ENCODE measurements at places on chromosomes 16 and 17.

DNA sequence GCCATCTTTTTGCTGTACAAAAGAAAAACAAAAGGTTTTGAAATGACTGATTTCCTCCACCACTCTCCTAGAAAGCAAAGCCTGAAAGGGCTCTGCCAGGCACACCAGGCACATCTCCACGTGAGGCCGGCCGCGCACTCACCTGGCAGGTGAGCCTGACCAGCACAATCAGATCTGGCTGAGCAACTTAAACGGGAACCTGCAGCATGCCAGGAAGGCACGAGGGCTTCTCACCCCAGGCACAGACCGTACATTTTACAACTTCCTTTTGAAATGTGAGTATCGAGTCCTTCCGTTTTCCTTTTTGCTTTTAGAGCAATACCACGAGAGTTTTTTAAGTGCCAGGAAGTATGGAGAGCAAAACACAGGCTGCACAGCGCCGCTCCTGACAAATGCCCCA is 22.5 kb downstream of the SLC38A10 start:
- no peak for DNase-seq

DNA sequence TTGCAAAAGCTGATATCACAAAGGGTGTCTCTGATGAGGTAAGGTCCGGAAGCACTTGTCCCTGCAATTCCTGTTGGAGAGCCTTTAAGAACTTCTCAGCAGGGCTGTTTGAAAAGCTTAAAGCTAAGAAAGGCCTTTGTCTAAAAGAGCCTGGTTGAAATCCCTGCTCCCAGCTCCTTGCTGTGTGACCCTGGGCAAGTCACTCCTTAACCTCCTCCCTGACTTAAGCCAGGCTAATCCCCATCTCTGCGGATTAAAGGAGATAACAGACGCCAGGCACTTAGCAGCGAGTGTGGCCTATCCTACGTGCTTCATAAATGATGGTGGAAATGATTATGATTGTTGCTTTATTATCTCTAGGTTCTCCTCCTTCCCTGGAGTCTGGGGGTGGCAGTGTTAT is 368.0 kb upstream of the RBFOX1 start:
- no peak for DNase-seq

DNA sequence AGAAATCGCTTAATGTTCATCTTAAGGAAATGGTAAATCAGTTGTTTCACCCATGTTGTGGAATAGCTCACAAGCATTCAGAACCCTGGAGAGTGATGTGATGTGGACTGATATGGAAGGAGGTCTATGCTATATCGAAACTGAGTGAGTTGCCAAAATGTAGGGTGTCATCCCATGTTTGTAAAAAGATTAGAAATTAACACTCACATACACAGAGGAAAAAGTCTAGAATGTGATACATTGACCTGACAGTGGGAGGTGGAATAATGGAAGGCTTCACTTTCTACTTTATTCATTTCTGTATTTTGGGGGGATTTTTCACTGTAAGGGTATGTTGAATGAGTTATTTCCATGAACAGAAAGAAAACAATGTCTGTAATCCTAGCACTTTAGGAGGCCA is 4.7 kb upstream of the PRM1 start:
- DNase-seq, result no peak

DNA sequence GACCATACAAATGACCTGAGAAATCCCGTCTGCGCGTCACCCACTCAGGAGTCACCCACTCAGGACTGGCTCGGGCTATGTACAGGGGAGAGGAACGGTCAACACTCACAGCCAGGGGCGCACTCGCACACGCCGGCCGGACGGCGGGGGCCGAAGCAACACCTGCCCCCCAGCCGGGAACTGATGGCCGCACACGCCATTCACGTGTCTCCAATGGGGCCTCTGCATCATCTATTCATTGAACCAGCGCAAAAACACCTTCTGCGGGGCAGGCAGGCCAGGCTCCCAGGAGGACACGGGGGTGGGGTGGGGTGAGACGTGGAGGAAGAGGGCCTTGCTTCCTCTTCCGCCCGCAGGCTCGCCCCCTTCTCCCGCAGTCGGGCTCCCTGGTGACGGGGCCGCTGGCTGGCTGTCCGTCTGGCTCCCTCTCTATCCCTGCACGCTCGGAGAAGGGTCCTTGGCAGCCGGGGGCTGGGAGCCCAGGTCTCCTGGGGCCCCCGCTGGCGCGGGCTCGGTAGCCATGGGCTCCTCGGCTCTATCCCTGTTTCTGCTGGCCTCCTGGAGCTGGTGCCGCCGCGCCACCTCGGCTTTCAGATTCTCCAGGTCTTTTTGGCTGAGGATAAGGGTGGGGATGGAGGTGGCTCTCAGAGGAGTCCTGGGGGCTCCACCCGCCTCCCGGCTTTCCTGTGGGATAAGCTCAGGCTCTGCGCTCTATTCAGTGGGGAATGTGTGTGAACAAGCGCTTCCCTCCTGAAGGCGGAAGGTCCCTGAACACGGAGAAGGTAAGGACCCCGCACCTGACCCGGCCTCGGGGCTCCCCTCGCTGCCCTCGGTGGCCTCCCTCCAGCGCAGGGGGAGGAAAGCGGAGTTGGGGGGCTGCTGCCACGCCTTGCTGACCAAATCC is 21.1 kb downstream of the CLUH start:
- no peak for DNase-seq

DNA sequence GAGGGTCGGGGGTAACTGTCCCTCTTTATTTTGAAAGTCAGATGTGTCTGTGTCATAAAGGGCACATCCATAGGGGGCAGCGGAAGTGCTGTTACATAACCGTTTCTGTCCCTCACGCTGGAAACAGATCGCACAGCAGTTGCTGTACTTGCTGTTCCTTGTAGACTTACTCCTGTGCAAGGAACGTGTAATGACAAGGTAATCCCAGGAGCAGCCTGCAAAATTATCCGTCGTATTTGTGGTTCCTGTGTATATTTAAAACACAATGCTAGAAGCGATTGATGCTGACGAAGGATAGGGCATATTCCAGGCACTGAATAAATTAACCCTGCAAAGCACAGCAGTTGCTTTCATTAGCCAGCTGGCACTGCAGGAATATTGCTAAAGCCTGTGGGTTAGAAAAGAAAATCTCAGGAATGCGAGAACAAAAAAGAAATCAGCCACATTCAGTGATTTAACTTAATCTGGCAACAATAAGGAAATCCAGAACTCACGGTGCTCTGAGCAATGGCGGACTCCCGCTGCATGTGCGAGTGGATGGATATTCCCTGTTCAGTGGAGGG is 76.2 kb downstream of the SPECC1 start:
- no peak for DNase-seq

- peak; percentile 99 for DNase-seq
These were observed 65.7 kb downstream of the MARF1 start for GRCh38 chr16:15576960-15577958.

DNA sequence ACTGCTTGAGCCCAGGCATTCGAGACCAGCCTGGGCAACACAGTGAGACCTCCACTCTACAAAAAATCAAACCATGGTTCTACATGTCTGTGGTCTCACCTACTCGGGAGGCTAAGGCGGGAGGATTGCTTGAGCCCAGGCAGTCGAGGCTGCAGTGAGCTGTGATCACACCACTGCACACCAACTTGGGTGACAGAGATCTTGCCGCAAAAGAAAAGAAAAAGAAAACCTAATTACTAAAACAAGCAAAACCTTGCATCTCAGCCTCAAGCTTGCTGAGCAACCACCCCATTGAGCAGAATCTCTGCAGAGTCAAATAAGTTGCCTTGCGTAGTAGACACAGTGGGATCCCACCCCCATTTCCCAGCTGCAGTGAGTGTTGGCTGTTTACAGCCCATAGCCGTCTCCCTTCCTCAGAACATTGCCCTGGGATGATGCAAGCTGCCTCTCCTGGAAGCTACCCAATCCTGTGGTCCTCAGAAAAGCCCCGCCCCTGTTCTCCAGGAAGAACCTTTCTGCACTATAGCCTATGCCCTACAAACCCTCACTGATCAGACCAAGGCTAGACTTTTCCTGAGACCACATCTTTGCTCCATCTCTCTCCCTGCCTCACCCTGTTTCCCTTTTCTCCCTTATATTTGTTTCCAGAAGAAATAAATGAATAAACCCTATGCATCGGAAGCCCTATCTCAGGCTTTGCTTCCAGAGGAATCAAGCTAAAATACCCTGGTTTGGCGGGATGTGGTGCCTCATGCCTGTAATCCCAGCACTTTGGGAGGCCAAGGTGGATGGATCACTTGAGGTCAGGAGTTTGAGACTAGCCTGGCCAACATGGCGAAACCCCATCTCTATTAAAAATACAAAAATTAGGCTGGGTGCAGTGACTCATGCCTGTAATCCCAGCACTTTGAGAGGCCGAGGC is 16.7 kb upstream of the ERN2 start:
- peak; percentile 36 for DNase-seq

GRCh38 chr17:49110509-49110908 is 22.1 kb upstream of the B4GALNT2 start:
- no peak for DNase-seq

- no peak for DNase-seq
These were observed 14.2 kb downstream of the SPHK1 start for GRCh38 chr17:76398523-76399174.

DNA sequence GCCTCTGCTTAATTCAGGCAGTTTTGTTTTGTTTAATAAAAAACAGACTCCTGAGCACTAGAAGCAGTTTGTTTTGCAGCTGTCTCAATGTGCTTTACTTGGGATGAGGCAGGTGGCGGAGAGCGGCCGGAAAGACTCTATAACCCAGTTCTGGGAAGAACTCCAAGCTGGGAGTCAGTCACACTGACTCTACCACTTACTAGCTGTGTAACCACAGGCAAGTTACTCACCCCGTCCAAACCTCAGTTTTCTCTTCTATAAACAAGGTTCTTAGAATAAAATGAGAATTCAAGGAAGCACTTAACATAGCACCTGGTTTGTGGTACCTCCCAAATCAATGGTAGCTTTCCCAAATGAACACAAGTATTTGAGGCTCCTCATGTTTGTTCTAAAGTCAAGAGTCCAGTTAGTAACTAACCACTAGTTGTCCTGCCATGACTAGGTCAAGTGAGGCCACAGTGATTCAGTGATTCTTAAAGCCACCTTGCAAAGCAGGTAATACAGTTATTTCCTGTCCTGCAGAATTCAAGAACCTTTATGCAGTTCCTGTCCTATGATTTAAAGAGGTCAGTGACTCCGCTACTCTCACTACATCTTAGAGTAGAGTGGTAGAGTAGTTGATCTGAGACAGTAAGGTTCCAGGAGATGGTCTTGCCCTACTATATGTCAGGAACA is 2.7 kb downstream of the TXNDC17 start:
- no peak for DNase-seq

GRCh38 chr17:15944759-15945526 is at the start of gene ADORA2B:
Gene ADORA2B (plus strand): TSS chr17:15945130. CDS start chr17:15945249, 119 bp downstream.
- peak; percentile 65 for DNase-seq

- peak; percentile 77 for DNase-seq
These were observed 133.1 kb downstream of the ABCA8 start for GRCh38 chr17:68821860-68822696.

DNA sequence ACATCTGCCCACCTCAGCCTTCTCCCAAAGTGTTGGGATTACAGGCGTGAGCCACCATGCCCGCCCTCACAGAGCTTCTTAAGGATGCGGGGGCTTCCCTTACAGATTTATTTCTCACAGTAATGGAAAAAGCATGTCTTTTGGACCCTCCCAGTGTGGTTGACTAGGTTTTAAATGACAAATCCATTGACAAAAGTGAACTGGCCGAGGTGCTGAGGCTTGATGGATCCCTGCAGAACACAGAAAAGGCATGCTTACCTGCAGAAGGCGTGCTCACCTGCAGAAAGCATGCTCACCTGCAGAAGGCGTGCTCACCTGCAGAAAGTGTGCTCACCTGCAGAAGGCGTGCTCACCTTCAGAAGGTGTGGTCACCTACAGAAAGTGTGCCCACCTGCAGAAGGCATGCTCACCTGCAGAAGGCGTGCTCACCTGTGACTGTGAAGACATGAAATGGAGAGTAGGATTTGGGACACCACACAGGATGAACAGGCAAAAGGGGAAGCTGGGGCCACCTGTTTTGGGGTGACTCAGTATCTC is 15.1 kb upstream of the BBS2 start:
- no peak for DNase-seq

GRCh38 chr17:53719229-53719628 is 103.5 kb upstream of the KIF2B start:
- no peak for DNase-seq

DNA sequence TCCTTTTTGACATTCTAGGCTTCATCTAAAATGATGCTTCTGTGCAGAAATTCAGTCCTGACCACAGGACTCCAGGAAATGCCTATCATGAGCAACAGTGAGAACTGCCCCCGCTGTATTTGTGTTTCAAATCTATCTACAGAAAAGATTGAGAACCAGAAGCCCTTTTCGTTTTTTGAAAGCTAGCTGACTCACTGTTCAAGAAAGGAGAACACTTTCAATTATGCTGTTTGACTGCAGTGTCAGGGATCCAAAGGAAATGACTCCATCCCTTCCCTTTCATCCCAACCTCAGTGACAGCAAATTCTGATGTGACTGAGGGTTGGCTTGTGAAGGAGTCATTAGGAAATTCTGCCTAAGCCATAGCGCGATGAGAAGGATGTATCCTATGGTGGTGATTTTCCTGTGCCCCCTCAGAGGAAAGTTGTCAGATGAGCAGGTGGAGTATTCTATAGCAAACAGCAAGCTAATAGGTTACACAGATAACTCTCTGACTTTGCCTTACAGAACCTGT is 622.3 kb downstream of the TMEM114 start:
- DNase-seq, result no peak

DNA sequence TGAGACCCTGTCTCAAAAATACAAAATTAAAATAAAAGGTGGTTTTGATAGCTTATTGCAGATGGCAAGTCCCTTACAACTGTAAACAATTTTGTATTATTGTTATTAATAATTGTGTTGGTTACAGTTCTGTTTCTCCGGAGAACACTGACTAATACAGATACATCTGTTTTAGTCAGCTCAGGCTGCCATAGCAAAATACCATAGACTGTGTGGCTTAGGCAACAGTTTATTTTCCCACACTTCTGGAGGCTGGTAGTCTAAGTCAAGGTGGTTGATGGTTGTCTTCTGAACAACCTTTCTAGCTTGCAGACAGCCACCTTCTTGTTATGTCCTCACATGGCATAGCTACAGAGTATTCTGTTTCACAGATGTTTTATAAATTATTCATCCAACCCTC is 14.2 kb upstream of the IL21R start:
- DNase-seq, result no peak

DNA sequence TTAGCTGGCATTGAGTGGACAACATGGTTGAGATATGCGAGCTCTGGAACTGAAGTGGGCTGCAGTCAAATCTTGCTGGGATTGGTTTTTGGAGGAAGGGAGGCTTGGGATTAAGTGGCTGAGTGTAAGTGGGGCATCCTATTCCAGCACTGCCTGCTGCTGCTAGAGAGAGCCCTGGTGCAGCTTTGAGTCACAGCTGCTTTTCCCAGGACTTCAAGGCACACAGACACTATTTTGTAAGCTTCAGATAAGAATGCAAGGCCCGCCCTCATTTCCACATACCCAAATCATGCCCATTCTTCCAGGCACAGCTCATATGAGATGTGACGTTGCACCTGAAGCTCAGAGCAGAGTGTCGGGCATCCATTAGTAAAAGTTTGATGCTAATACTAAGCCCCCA is 10.2 kb upstream of the MAF start:
- DNase-seq, result no peak

- DNase-seq, result peak; percentile 77
These were observed 72.1 kb upstream of the TNRC6C start for GRCh38 chr17:77886387-77886728.

- DNase-seq, result no peak
These were observed 110.7 kb downstream of the GSG1L start for GRCh38 chr16:27952811-27953210.
